ENCODE measurements at places on chromosomes 2 and 18. TPM values are rescaled to one million over a fixed set of nuclear protein-coding genes. Genes with fewer than 3 reads are reported as not detected.

DNA sequence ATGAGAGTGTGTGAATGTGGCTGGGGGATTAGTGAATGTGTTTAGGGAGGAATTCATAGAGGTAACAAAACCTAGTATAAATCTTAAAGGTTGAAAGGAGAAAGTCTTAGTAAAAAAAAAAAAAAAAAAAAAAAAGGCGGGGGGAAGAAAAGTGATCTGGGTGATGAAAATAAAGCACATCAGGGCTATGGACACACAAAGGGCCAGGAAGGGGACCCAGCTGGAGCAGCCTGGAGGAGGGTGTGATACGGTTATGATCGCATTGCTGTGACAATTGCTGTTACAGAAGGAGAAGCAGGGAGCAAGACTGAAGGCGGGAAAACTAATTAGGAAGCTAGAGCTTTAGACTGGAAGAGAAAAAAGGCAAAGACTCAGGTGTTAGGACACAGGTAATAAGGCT, 85.4 kb downstream of the DLGAP1 start:
- no peak for DNase-seq

- DNase-seq, result no peak
Observed at GRCh38 chr2:163474319-163474744, 261.5 kb downstream of the FIGN start.

GRCh38 chr2:74571058-74571457, 16.5 kb downstream of the DOK1 start:
- DNase-seq, result no peak

Gene DYNAP
- not detected for total RNA-seq

All from SJCRH30 (cell line).